ENCODE measurements at places on chromosomes 16 and 17.

GRCh38 chr17:65898651-65899050, 293.3 kb downstream of the CEP112 start:
- DNase-seq: no peak

DNA sequence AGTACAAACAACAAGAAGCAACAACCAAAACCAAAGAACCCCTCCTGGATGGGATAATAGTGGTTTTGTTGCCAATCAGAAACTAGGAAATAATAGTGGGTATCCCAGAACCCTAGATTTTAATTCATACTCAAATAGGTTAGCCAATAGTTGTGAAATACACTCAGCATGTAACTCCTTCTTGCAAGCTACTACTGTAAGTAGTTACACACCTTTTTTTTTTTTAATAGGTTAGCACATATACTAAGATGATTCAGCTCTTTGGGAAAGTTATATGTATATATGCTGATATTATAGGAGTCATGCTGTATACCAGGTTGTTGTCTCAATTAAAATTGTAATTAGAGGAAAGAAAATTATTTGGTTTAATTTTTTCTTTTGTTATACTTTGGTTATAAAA, 92.5 kb upstream of the HAS3 start:
- no peak for DNase-seq

DNA sequence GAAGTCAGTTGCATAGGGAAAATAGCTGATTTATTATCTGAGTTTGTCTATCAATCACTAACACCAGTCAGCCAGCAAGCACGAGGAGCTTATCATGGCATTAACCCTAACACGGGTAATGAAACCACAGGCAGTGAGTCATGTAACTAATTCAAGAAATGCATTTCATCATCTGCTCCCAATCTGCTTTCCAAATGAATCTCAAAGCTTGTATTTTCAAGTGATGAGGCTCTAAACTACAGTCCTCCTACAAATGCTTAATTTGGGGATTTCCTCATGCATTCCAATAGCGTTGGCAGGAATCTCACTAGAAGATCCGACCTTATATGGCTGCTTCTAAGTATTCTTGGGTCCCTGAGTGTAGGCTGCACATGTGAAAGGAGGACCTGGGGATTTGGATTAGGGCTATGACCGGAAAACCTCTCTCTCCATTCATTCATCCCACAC, 118.4 kb upstream of the HSBP1 start:
- no peak for DNase-seq

DNA sequence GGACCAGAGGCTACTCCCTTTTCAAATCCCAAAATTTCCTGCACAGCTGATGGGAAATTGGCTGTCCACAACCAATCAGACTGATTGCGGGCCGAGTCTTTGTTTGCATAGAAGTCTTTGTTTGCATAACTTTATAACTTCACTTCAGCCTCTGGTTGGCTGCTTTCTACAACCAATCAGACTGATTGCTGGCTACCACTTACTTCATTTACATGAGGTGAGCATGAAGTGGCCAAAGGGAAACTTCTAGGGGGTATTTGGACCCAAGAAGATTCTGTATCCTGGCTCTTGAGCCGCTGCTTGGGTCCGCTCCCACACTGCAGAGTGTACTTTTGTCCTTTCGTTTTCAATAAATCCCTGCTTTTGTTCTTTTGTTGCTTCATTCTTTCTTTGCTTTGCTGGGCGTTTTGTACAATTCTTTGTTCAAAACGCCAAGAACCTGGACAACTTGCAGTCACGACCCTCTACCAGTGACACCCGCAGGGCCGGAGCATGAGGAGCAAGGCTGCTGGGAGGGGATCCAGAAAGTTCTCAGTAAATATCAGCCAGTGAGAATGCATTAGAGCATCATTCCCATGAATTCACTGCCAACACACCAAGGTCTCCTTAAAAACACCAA, 67.5 kb downstream of the IQCK start:
- DNase-seq: no peak

- DNase-seq: no peak
Observed at GRCh38 chr17:42920106-42920900, 19.7 kb downstream of the G6PC1 start.

DNA sequence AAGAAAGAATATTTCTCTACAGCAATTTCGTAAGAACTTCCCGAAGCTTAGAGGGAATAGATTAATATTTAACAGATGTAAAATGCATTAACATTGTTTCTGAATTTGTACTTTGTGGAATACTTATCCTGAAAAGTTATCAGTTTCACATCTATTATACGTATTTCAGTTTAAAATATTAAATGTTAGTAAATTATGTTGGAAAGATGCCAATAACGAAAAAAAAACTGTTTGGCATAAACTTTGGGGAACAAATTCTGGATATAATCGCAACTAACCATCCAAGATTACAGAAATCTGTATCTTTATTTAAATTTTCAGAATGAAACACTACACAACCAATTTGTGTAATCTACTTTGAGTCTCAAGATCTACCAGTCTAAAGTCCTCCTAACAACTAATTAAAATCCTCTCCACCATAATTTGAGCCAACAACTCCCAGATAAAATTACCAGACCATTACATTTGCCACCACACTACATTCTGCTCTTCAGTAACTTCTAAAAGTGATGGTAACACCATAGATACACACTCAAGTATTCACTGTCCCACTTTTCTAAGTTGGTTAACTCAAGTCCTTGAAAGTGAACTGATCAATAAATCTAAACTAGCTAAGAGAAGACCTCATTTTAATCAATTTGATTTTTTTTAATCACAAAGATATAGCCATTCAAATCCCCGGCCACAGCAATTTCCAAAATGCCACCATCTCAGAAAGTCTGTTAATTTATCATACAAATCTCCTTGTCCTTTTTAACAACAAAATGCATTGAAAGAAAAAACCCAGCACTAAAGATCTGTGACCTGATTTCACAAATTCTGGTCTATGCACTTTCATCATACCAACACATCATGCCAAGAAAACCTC, 2.0 kb downstream of the SIAH1 start:
- DNase-seq: no peak

- no peak for DNase-seq
Observed at GRCh38 chr17:3905017-3905520, 11.2 kb downstream of the P2RX1 start.

DNA sequence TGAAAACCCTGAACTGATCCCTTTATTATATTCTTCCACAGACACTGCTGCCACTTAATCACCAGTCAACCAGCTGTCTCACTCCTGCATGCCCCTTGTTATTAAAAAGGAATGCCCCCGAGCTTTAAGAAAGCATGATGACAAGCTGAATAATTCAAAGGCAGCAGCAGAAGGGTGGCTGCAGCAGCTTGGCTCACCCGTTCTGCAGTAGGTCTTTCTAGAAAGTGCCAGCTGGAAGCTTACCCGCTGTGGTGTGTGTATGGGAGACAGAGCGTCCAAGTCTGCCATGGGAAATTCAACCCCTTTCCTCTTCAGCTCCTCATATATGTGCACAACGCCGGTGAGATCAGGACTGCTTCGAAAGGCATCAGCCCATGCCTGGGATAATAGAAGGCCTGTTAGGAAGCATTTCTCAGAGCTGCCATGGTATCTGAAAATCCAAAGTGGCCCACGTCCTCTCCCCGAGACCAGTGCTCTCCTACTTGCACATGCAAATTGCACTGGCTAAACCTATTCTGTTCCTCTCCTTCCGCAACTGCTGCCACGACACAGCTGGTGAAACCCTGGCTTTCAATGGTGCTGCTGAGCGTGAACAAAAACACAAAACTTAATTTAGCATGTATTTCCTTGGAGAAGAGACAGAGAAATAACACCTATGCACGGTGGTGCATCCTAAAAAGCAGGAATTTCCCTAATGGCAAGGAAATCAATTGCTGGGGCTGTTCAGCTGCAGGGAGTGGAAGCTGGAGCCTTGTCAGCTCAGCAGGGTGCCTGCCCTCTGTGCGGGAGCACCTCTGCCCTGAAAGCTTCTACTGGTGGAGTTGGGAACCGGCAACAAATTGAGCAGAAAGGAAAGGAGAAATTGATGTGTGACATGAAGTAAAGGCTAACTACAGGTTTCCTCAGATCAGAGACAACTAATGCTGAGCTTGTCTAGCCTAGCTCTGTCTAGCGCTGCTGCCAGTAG, 47.9 kb upstream of the SREBF1 start:
- no peak for DNase-seq

GRCh38 chr16:51440131-51440889, 289.2 kb upstream of the SALL1 start:
- DNase-seq: no peak

GRCh38 chr17:67868176-67868575, 42.9 kb downstream of the BPTF start:
- no peak for DNase-seq

DNA sequence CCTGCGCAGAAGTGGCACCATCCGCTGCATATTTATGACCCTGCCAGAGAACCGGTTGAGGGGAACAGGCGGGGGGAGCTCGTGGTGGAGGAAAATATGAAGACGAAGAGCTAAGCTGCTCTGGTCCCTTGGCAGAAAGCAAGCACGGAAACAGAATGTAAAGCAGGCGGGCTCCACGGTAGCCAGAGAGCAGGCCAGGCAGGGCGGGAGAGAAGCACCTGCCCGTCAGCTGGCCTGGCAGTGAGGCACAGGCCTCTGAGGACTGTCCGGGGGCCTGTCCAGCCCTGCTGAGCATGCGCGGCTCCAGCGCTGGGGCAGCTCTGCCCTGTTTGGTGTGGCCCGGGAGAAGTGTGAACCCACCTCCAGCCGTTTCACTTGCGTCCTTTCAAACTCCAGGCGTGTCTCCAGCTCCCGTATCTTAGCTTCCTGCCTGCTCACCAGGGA, 46.7 kb downstream of the PIPOX start:
- no peak for DNase-seq

DNA sequence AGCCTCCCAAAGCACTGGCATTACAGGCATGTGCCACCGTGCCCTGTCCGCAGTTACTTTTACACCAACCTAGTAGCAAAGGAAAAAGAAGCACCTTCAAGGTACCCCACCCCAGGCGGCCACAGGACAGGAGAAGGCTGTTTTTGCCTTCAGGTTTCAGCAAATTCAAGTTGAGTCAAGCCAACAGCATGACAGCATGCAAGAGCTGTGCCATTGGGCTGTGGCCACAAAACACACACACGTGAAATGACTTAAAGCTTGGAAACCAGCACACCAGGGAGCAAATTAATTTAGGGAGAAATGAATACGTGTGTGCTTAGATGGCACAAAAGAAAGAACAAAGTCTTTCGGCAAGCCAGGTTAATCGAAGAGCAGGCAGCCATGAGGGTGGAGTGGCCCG, 39.7 kb downstream of the ERCC4 start:
- DNase-seq: no peak

DNA sequence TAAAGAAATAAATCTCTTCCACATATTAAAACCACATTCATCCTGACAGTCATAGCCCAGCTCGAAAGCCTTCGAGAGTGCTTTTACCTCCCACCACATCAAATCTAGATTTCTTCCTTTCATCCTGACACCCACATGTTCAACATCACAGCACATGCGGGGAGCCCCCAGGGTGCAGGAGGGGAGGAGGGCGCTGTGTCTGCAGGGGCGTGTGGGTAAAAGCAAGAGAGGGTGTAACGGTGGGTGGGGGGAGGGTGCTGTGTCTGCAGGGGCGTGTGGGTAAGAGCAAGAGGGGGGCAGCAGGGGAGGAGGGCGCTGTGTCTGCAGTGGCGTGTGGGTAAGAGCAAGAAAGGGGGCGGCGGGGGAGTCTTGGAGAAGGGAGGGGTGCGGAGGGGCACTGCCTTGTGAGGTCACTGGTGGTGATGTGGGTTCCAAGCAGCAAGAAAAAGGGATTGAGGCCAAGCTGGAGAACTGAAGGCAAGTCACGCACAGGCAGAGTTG, 34.7 kb downstream of the ADCY9 start:
- DNase-seq: no peak

- no peak for DNase-seq
Observed at GRCh38 chr17:30519707-30520106, 42.5 kb downstream of the GOSR1 start.

- no peak for DNase-seq
Observed at GRCh38 chr16:85123891-85124635, 11.8 kb upstream of the CIBAR2 start.

GRCh38 chr16:27214084-27214961, 11.0 kb downstream of the KDM8 start:
- DNase-seq: no peak

GRCh38 chr16:4624827-4625559, 367 bp downstream of the MGRN1 start:
- DNase-seq: peak; percentile 50

DNA sequence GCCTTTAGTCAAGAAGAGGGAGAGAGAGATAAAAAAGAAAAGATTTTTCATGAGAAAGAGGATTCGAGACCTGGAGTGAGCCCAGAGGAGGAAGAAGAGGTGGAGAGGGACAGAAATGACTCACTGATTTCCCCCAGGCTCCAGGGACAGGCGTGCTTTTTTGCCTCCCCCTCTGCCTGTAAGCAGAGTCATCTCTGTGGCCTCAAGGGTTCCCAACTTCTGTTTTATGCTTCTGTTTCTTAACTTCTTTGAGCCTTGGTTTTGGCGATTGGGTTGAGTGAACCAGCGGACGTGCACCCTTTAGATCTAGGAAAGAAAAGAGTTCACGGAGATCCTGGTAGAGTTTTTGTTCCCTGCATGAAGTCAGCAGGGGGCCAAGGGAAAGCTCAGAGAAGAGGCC, 147.9 kb upstream of the NOL11 start:
- DNase-seq: no peak

DNA sequence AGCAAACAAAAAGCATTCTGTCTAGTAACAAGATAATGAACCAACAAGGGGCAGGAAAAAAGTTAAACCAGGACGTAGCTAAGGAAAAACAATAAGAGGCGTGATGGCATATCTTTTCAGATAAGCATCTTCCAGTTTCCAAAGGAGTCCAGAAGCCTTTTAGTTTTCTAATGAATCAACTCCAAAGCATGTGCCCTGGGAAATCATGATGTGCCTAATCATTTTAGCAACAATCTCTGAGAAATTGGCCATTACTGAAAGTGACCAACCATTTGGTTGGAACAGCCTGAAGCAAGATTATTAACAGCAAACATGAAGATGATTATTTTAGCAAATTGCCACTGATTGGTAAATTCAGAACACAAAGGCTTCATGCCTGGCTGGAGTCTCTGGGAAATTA, 440.9 kb upstream of the MAF start:
- DNase-seq: no peak

GRCh38 chr16:47986031-47986430, 169.8 kb downstream of the ABCC12 start:
- no peak for DNase-seq

DNA sequence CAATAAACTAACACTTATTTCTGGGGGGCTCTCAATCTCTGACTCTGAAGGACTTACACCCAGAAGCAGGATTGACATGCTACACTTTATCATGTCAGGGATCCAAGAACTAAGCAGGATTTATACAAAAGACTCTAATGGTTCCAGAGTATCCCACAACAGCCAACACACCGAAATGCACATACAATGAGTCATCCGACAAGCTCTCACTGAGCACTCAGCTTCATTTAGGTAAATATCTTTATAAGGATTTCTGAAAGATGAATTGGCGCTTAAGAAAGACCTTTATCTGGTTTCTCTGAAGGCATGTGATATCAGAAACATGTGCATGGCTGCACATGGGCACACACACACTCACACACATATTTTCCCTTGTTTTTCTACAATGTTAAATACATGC, 77.2 kb downstream of the TOX3 start:
- no peak for DNase-seq
